Mesothelial cell of epicardium (in vitro differentiated cells): ENCODE measurements at places on chromosomes 11 and 22. TPM values are rescaled to one million over a fixed set of nuclear protein-coding genes. Genes with fewer than 3 reads are reported as not detected.

The CNTF gene
- total RNA-seq = 2.5 to 2.7 TPM (median 2.7 TPM) in 3 replicates

DNA sequence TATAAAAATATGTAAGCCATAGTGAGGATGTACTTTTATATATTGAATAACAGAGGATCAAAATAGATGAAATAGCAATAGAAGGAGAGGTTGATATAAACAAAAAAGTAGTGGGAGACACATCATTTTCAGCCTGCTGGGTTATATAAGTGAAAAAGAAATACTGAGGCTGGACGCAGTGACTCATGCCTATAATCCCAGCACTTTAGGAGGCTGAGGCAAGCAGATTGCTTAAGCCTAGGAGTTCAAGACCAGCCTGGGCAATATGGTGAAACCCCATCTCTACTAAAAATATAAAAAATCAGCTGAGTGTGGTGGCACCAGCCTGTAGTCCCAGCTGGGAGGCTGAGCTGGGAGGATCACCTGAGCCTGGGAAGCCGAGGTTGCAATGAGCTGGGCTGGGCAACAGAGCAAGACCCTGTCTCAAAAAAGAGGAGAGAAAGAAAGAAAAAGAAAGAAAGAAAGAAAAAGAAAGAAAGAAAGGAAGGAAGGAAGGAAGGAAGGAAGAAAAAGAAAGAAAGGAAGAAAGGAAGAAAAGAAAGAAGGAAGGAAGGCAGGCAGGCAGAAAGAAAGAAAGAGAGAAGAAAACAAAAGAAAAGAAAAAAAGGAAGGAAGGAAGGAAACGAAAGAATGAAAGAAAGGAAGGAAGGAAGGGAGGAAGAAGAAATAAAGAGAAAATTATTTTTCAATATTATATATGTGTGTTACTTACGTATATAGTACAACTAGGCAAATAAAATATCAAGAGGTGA is 7.0 kb upstream of the P2RY2 start:
- peaks cover 32% of the 10 kb centered on the region for H3K4me1 ChIP-seq
- no peak overlapping the region for H3K27ac ChIP-seq
- no peak for DNase-seq
- H3K27me3 ChIP-seq = no peaks in the 10 kb centered on the region

The HIPK3 gene
- 73.3 to 76.4 TPM (median 74.4 TPM) in 3 replicates for total RNA-seq

- no peaks in the 10 kb centered on the region for H3K36me3 ChIP-seq
- no peak overlapping the region for H3K4me3 ChIP-seq
- H3K27me3 ChIP-seq = no peaks in the 10 kb centered on the region
- peaks cover 8% of the 10 kb centered on the region for H3K4me1 ChIP-seq
- no peak for DNase-seq
- no peak overlapping the region for H3K27ac ChIP-seq
Measured at GRCh38 chr11:12042215-12042676, 33.8 kb upstream of the DKK3 start.

The TEX12 gene
- total RNA-seq = 0.36 to 0.65 TPM in 2 of 3 replicates, not detected in the other

GRCh38 chr11:131356206-131356605 is 14.2 kb upstream of the NTM start:
- no peak for DNase-seq
- no peak overlapping the region for H3K27ac ChIP-seq
- H3K4me3 ChIP-seq = no peak overlapping the region
- peaks cover 6% of the 10 kb centered on the region for H3K4me1 ChIP-seq
- H3K27me3 ChIP-seq = peaks cover 6% of the 10 kb centered on the region
- no peaks in the 10 kb centered on the region for H3K36me3 ChIP-seq

The POTEH gene
- total RNA-seq = 0.11 TPM in 1 of 3 replicates, not detected in the others
